ENCODE measurements at places on chromosomes 7 and 10. TPM values are rescaled to one million over a fixed set of nuclear protein-coding genes. Genes with fewer than 3 reads are reported as not detected.

Gene CYP2C19
- total RNA-seq = 0.28 TPM

GRCh38 chr10:86782701-86783418 is 26.4 kb downstream of the BMPR1A start:
- H3K27me3 ChIP-seq = no peaks in the 10 kb centered on the region
- DNase-seq = no peak
- H3K27ac ChIP-seq = no peak overlapping the region
- no peaks in the 10 kb centered on the region for H3K36me3 ChIP-seq
- no peak overlapping the region for H3K4me3 ChIP-seq
- H3K4me1 ChIP-seq = peaks cover 11% of the 10 kb centered on the region

- no peak overlapping the region for H3K27ac ChIP-seq
- DNase-seq = peak; percentile 45
- no peaks in the 10 kb centered on the region for H3K27me3 ChIP-seq
- H3K36me3 ChIP-seq = no peaks in the 10 kb centered on the region
Measured at GRCh38 chr10:1595726-1596125, 141.6 kb downstream of the ADARB2 start.

Gene PANK1
- total RNA-seq = 5.4 TPM

DNA sequence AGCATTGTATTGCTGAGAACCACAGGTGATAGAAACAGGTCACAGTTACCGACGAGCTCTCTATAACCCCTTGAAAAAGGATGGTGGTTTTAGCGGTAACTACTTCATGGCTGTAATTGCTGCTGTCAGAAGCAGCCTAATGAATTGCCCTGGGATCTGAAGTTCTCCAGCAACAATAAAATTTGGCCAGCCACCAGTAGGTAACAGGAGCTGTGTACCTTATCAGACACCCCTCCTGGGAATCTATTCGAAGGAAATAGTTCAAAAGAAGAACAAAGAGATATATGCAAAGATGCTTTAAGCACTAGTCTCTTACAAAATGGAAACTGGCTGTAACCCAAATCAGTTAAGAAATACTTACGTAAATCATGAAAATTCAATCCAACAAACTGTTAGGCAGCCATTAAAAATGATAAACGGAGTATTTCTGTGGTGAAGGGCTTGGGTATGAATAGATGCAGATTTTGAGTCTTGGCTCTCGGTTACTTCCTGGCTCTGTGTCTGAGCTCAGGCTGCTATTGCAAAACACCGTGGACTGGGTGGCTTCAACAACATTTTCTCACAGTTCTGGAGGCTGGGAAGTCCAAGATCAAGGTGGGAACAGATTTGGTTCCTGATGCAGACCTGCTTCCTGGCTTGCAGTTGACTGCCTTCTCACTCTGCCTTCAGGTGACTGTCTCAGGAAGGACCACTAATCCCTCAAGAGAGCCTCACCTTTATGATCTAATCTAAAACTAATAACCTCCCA is 1.6 kb downstream of the MSRB2 start:
- peaks cover 11% of the 10 kb centered on the region for H3K4me1 ChIP-seq
- H3K4me3 ChIP-seq = peak overlapping the region; percentile 64
- H3K27me3 ChIP-seq = no peaks in the 10 kb centered on the region

- H3K36me3 ChIP-seq = no peaks in the 10 kb centered on the region
- no peak for DNase-seq
- no peak overlapping the region for H3K4me3 ChIP-seq
- no peak overlapping the region for H3K27ac ChIP-seq
- no peaks in the 10 kb centered on the region for H3K27me3 ChIP-seq
- H3K4me1 ChIP-seq = no peaks in the 10 kb centered on the region
Measured at GRCh38 chr7:96591159-96591899, 118.3 kb downstream of the SEM1 start.

Gene PILRA
- total RNA-seq = 18.8 TPM

DNA sequence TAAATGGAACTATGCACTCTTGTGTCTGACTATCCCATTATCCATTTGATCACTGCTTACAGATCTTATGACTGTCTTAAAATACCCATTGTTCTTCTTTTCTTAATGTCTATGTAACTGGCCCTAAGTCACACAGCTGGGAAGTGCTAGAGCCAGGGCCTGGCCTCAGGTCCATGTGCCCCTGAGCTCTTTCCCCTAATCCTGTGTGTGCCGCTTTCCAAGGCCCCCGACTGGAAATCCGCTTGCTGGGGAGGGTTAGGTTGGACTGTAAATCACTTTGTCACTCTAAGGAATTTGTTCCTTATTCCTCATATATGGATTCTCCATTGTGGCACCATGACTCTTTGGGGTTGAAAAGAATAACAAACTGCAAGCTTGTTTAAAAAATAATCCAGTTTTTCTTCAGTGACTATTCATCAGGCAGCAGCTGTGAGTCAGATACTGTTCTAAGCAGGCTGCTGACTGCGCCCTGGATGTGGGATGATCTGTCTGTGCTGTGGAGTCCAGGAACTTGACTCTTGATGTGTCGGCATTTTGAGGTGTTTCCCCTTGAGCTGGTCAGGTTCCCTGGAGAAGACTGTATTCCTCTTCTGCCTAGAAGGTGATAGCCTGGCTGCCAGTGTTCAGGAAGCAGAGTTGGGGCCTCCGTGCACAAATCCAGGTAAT is 236.3 kb downstream of the SDK1 start:
- peak; percentile 12 for DNase-seq
- no peak overlapping the region for H3K4me3 ChIP-seq
- no peak overlapping the region for H3K27ac ChIP-seq
- no peaks in the 10 kb centered on the region for H3K27me3 ChIP-seq
- H3K4me1 ChIP-seq = no peaks in the 10 kb centered on the region
- H3K36me3 ChIP-seq = no peaks in the 10 kb centered on the region

DNA sequence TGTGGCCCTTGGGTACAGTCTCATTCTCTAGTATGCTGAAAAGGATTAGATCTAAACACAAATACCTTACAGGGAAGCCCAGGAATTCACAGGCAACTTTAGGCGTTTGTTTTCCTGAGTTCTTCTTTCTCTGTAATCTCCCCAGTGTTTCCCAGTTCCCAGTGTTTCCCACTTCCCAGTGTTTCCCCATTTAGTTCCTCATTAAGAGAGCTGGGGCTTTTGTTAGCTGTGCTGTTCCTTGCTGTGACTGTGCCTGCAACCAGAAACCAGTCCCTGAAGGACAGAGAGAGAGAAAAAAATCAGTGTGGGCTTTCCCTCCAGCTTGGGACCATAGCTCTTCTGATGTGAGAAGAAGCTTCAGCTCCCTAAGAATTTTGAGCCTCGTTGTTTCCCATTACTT is 802.9 kb upstream of the COBL start:
- H3K4me3 ChIP-seq = no peak overlapping the region
- no peaks in the 10 kb centered on the region for H3K27me3 ChIP-seq
- DNase-seq = no peak
- H3K36me3 ChIP-seq = no peaks in the 10 kb centered on the region
- H3K4me1 ChIP-seq = no peaks in the 10 kb centered on the region

Gene OR6B1
- total RNA-seq = not detected

DNA sequence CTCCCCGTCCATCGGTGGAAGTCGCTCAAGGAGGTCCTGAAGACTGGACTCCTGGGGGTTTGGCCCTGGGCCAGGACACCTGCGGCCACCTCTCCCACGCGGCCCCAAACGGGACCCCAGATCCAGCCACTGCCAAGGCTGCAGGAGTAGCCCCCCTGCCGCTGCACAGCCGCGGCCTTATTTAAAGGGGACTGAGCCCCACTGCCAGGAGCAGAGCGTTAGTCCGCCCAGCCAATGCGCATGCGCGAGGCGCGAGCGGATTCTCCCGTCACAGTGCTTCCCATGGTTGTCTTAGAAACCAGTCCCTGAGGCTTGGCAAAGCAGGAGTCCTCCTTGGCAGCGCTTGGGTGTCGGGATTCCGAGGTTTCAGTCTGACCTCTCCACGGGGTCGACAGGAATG is 320.0 kb downstream of the ZNF716 start:
- no peaks in the 10 kb centered on the region for H3K4me1 ChIP-seq
- H3K27me3 ChIP-seq = no peaks in the 10 kb centered on the region
- H3K27ac ChIP-seq = no peak overlapping the region
- no peak overlapping the region for H3K4me3 ChIP-seq
- no peak for DNase-seq

Gene DNAH11
- 2.3 TPM for total RNA-seq

- H3K36me3 ChIP-seq = no peaks in the 10 kb centered on the region
- peak; percentile 43 for DNase-seq
Measured at GRCh38 chr10:42960991-42961795, 115.7 kb upstream of the RET start.

DNA sequence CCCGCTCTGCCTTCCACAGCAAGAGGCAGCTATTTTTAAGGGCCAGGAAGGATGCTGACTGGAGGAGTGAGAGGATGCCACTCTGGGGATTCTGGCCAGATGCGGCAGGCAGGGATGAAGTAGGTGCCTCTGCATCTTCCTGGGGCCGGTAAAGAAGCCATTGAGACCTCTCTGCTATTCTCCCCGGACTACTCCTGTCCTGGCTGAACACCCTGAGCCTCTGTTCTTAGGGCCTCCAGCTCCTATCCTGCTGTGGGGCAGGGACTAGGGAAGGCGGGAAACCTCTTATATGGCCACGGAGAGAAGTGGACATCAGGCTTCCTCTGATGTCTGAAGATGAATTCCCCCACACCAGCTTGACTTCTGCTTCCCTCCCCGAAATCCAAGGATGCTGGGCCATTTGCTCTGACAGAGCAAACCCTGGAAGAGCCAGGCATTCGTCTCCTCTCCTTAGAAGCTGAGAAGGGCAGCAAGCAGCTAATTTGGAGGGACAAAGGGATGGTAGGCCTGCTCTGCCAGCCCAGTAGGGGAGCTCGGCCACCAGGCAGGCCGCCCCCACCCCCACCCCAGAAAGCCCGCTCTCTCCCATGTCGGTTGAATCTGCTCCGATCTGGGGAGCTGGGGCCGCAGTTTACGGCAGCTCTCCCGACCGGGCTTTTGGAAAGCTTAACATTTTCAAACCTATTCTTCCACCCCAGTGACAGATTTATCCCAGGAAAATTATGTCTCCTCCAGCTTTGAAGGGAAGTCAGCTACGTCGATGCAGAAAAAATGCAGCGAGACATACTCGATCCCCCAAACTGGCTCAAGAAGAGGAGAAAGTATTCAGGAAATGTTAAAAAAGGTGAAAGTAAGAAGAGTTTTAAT is 2.8 kb downstream of the FGF8 start:
- no peak overlapping the region for H3K4me3 ChIP-seq
- H3K4me1 ChIP-seq = no peaks in the 10 kb centered on the region
- H3K27ac ChIP-seq = no peak overlapping the region
- no peak for DNase-seq

Gene JAKMIP3
- total RNA-seq = 0.16 TPM

GRCh38 chr7:29538389-29538788 is 25.2 kb upstream of the PRR15 start:
- H3K27ac ChIP-seq = no peak overlapping the region
- no peak overlapping the region for H3K4me3 ChIP-seq
- DNase-seq = no peak
- H3K27me3 ChIP-seq = no peaks in the 10 kb centered on the region
- no peaks in the 10 kb centered on the region for H3K4me1 ChIP-seq
- no peaks in the 10 kb centered on the region for H3K36me3 ChIP-seq

DNA sequence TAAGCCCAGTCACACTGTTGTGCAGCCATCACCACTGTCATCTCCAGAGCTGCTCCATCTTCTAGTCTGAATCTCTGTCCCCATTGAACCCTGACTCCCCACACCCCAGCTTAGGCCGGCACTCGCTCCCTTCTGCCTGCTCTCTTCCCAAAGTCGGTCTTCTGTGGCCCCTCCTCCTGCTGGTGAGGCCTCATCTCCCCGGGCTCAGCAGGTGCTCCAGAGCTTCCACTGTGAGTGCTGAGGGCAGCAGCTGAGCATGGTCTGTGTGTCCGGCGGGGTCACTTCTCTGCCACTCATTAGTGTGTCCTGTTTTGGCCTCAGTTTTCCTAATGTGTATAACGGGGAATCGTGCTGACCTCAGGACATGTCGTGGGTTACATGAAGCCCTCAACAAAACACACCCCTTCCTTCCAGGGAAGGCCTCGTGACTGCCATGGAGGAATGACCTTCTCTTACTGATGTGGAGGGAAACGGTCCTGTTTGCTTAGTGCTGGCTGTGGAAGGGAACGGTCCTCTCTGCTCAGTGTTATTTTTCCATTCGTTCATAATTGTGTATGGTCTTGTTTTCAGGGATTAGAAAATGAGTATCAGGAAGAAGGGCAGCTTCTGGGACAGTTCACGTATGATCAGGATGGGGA is 4.3 kb upstream of the GET4 start:
- H3K36me3 ChIP-seq = peaks cover 16% of the 10 kb centered on the region
- H3K27ac ChIP-seq = no peak overlapping the region
- H3K27me3 ChIP-seq = no peaks in the 10 kb centered on the region
- H3K4me1 ChIP-seq = no peaks in the 10 kb centered on the region

DNA sequence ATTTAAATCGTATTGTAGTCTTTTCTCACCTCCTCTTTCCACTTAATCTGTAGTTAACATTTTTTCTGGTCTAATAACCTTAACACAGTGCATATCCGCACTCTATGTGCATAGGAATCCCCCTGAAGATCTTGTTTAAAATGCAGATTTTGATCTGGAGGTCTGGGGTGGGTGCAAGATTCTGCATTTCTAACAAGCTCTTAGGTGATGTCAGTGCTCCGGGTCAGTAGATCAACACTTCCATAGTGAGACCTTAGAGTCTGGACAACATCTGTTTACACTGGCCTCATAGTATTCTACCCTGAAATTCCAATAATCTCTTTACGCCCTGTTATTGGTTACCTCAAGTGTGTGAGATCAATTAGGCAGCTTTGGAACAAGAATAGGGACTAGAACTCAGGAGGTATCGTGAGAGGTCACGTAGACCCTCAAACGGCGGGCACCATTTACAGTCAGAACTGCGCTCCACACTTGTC is 434 bp upstream of the PLEKHA8 start:
- peak overlapping the region; percentile 77 for H3K4me3 ChIP-seq
- peak overlapping the region; percentile 90 for H3K27ac ChIP-seq
- no peaks in the 10 kb centered on the region for H3K4me1 ChIP-seq
- no peaks in the 10 kb centered on the region for H3K36me3 ChIP-seq

Gene TSPAN15
- 65.4 TPM for total RNA-seq

GRCh38 chr7:87517891-87518290 is 42.4 kb upstream of the ABCB4 start:
- no peak overlapping the region for H3K4me3 ChIP-seq
- no peaks in the 10 kb centered on the region for H3K4me1 ChIP-seq
- H3K27me3 ChIP-seq = no peaks in the 10 kb centered on the region
- no peak for DNase-seq

DNA sequence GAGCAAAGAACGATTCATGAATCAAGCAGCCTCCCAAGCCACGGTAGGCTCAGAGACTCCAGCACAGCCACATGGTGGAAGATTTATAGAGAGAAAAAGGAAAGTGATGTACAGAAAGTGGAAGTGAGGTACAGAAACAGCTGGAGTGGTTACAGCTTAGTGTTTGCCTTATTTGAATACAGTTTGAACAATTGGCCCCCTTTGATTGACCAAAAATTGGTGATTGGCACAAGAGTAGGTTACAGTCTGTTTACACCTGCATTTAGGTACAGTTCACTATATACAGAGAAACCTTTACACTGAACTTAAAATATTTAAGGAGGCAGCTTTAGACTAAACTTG is 136.4 kb upstream of the ASAH2 start:
- no peaks in the 10 kb centered on the region for H3K36me3 ChIP-seq
- H3K4me1 ChIP-seq = peaks cover 4% of the 10 kb centered on the region
- no peak overlapping the region for H3K27ac ChIP-seq
- no peaks in the 10 kb centered on the region for H3K27me3 ChIP-seq
- no peak for DNase-seq
